ENCODE measurements at places on chromosomes 12 and 14.

GRCh38 chr12:111227476-111228420 lies 141.1 kb downstream of the PHETA1 start:
- DNase-seq = peak; percentile 3

DNA sequence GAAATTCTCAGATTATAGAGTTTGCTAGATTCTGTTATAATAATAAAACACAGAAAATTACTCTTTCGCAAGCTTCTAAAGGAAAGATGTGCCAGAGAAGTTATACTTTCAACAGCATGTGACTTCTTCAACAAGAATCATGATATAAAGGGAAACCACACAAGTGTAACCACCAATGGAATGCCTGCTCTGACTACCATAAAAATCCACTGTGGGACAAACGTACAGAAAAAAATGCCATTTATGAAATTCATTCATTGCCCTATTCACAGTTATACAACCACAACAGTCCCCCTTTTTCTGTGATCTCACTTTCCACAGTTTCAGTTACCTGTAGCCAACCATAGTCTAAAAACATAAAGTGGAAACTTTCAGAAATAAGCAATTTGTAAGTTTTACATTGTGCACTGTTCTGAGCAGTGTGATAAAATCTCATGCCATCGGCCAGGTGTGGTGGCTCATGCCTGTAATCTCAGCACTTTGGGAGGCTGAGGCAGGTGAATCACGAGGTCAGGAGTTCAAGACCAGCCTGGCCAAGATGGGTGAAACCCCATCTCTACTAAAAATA lies 3.2 kb downstream of the CATSPERB start:
- no peak for DNase-seq

DNA sequence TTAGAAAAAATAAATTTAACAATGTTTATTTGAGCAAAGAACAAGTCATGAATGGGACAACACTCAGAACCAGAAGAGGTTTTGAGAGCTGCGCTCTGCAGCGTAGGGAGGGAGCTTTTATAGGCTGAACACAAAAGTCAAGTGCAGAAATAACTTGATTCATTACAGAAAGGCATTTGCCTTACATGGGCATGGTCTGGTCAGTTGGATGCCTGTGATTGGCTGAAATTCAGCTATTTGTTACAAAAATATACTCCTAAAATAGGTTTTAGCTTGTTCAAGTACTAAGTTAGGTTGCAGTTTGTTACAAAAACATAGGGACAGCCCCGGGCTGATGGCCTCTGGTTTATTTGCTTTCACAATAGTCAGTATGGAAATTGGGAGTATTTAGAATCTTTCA lies 118.0 kb downstream of the NUAK1 start:
- DNase-seq = no peak

- peak; percentile 12 for DNase-seq
These were observed 20.2 kb upstream of the FAM234B start for GRCh38 chr12:13023811-13024530.

- no peak for DNase-seq
These were observed 28.7 kb downstream of the CRACR2A start for GRCh38 chr12:3723916-3724805.

GRCh38 chr12:45547822-45548221 lies 181.7 kb upstream of the ARID2 start:
- DNase-seq = no peak

DNA sequence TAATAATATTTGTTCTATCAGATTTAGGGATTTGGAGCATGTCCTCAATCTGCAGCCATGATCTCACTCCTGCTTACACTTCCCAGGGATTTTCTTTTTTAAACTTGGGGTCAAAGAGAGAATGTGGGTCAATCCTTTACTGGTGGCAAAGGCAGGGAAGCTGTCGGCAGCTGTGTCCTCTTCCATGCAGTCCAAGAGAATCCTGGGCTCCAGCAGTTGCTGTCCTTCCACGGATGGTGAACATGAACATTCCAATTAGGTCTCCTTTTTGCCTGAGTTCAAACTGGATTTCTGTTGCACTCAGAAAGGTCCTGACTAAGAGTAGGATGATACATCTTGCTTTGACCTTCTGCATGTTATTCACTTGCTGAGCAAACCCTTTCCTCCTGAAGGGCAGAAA lies 73.9 kb downstream of the ARL6IP4 start:
- DNase-seq = no peak

Measured in foreskin keratinocyte (primary cell).